RWPE1 (cell line): ENCODE measurements at places on chromosomes 12 and 14.

DNA sequence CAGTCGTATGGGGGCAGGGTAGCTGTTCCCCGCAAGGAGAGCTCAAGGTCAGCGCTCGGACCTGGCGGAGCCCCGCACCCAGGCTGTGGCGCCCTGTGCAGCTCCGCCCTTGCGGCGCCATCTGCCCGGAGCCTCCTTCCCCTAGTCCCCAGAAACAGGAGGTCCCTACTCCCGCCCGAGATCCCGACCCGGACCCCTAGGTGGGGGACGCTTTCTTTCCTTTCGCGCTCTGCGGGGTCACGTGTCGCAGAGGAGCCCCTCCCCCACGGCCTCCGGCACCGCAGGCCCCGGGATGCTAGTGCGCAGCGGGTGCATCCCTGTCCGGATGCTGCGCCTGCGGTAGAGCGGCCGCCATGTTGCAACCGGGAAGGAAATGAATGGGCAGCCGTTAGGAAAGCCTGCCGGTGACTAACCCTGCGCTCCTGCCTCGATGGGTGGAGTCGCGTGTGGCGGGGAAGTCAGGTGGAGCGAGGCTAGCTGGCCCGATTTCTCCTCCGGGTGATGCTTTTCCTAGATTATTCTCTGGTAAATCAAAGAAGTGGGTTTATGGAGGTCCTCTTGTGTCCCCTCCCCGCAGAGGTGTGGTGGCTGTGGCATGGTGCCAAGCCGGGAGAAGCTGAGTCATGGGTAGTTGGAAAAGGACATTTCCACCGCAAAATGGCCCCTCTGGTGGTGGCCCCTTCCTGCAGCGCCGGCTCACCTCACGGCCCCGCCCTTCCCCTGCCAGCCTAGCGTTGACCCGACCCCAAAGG is 804 bp downstream of the GAPDH start:
- peak; percentile 64 for DNase-seq

DNA sequence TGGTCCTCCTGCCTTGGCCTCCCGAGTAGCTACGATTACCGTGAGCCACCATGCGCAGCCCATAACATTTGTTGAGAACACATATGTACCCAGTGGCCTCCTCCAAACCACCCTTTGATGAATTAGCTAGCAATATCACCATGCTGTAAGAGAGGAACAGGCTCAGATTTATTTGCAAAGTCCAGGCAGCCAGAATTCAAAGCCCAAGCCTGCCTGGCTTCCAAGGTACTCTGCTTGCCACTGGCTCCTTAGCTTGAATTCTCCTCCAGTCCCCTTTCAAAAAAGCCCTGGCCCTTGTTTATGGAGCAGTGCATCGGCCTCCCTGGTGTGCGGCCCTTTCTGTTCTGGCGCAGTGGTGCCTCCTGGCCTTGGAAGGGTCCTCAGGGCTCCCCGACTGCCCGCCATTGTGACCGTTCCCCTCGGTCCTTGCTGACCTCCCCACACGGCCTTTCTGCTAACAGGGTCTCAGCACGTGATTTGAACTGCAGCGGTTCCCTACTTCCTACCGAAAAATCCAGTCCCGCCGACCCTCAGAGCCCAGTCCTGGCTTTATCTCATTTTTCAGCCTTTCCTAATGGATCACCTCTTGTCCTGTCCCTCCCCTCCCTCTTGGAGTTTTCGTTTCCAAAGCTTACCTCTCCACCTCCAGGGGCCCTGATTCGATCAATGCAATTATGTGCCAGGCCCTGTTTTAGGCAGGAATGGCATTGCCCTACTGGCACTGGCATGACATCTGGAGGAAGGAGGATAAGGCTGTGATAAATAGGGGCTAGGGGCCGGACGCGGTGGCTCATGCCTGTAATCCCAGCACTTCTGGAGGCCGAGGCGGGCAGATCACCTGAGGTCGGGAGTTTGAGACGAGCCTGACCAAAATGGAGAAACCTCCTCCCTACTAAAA is 22.0 kb downstream of the SLC25A29 start:
- DNase-seq: no peak

- peak; percentile 15 for DNase-seq
Observed at GRCh38 chr14:77241955-77242354, 29.1 kb downstream of the NGB start.

DNA sequence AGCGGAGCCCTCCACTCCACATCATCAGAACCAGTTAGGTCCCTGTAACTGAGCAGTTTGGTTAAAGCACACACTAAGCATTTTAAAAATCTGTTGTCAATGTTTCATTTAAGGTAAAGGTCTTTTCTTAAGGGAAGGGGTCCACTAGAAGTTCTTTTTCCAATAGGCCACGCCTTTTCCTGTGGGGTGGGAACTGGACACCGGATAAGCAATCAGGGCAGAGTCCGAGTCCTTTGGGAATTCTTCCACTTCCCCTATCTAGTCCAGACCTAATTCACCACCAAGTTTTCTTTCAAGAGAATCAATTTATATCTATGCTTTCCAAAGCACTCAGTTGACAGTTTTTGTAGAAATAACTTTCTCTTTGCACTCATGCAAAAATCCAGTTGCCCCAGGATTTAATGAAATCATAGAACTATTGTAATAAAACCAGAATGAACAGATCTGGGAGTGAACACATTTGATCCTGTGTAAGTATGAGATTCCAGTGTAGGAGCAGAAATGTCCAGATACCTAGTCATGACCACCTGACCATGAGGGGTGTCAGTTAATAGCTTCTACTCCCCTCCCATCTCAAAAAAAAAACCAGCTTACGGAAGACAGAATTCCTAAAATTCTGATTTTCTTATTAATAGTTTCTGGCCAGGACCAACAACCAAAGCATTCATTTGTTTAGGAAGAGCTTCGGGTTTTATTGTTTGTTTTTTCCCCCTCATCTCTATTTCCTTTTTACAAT is 11.7 kb downstream of the VPS37B start:
- DNase-seq: no peak

GRCh38 chr12:71655907-71656306 is 7.7 kb downstream of the ZFC3H1 start:
- no peak for DNase-seq

- no peak for DNase-seq
Observed at GRCh38 chr14:102805941-102806340, 28.7 kb downstream of the TRAF3 start.

DNA sequence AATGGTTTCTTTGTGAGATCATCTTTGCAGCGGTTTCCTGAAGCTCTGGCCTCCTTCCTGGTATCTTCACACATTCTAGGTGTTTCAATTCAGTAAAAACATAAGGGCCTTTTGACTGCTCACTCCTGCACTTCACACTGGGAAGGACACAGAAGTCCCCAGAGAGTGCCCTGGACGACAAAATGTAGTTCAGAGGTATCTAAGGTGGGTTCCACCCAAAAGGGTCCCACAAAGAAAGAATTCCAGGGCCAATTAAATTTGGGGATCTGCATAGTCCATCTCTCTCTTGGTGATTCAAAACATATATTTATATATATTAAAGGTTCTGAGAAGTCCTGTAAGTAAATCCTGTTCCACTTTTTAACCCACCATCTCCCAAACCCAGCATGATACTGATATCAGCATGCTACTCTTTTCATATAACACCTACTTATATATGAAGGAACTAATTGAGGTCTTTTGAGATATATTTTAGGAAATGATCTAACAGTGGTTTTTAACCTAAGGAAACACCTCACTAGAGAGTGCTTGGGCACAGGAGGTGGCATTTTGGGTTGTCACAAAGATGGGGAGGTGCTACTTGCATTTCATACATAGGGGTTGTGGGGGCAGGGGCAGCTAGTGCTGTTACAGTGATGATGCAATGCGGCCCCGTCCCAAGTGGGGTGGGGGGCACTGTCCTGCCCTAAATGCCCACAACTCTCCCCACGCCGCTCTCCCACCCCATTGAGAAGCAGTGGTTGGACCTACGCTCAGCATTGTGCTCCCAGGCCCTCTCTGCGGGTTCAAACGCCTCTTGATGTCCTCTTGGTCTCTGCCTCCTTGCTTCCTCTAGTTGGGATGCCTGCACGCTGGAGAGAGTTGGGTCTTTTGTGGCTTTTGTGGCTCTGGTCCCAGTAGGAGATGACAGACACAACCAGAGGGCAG is 109.4 kb downstream of the ARF6 start:
- no peak for DNase-seq

DNA sequence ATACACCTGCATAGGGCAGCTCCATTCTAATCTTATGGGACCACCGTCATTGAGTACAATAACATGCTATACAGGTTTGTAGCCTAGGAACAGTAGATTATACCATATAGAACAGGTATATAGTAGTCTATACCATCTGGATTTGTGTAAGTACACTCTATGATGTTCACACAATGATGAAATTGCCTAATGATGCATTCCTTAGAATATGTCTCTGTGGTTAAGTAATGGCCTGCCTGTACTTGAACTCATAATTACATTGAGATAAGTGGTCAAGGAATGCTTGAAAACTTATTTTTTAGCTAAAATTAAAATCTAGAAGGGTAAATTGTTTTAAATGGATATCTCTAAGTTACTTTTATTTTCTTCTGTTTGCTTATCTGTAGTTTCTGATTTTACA is 152.7 kb downstream of the SRGAP1 start:
- peak; percentile 5 for DNase-seq

- peak; percentile 48 for DNase-seq
Observed at GRCh38 chr12:54379398-54380201, 4.9 kb downstream of the ZNF385A start.

DNA sequence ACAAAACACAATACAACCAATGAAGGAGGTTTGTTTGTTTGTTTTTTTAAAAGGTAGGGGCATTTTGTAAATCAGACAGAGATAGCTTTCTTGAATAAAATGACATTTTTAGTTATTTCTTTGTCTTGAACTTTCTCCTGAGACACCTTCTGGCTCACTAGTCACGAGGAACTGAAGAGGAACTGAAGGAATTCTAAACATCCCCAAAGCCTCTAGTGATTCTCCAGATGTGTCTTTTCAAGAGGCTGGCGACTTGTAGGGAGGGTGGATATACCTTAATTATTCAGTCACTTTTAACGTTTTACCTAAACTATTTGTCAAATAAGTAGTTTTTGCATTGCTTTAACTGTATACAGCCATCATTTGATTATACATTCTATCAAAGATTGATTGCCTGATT is 211.2 kb upstream of the LRIG3 start:
- no peak for DNase-seq

GRCh38 chr14:79788346-79788745 is 423.0 kb downstream of the DIO2 start:
- DNase-seq: no peak

- no peak for DNase-seq
Observed at GRCh38 chr14:99231161-99231849, 40.7 kb downstream of the BCL11B start.

- DNase-seq: no peak
Observed at GRCh38 chr14:93049315-93049714, 66.4 kb downstream of the ITPK1 start.

DNA sequence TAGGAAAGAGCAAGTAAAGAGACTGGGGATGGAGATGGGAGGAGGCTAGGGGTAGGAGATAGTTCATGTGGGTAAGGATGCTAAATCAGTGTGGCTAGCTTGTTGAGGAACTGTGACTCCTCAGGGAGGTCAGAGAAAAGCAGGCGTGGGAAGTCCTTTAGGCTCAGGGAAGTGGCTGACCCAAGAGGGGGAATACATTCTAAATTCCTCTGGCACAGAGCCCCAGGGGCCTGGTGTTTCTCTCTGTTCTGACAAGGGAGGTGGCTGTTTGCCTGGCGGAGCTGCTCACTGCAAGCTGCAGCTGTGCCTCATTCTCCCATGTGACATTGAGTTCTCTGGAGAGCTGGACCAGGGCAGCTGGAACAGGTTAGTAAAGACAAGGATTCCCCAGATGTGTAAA is 152.2 kb upstream of the SLC38A2 start:
- DNase-seq: no peak

- no peak for DNase-seq
Observed at GRCh38 chr14:98210045-98210672, 1061.8 kb downstream of the BCL11B start.

- no peak for DNase-seq
Observed at GRCh38 chr14:67564236-67564635, 31.1 kb downstream of the PLEKHH1 start.

- DNase-seq: peak; percentile 58
Observed at GRCh38 chr12:2959505-2960389, 550 bp downstream of the TEAD4 start.

GRCh38 chr12:108173892-108174291 is 44.8 kb downstream of the WSCD2 start:
- DNase-seq: no peak
